Femur (tissue), 1 donor: ENCODE measurements at places on chromosomes 2 and 18.

DNA sequence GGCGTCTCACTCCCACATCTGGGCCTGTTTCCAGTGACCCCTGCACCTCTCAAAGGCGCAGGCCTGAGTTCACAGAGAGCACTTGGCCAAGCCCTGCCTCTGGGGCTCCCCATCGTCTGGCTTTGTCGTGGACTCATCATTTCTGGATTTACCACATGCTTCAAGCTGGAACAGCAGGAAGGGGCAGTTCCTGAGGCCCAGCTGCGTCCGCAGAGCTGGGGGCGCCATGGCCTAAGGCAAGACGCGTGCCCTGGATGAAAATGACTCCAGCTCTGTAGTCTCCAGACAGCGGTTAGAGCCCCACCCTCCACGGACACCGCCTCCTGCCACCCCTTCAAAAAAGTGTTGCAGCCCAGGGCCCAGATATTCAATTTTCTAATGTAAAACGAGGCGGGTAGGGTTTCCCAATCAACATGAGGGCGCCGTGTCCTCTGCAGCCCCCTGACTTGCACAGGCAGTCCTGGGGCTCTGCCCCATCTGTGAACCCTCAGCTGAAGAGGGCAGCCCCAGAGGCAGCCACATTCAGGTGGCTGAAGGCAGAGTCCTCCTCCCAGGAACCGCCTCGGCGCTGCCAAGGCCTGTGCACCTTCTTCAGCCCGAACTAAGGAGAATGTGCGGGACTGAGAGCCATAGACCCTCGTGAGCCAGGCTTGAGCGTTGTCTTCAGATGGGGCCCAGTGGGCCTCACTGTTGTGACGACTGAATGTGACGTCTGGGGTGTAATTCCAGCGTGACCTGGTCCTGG, 85.5 kb downstream of the NFATC1 start:
- DNase-seq, result peak; percentile 26

GRCh38 chr2:120669121-120669952, 66.3 kb upstream of the GLI2 start:
- DNase-seq, result no peak

DNA sequence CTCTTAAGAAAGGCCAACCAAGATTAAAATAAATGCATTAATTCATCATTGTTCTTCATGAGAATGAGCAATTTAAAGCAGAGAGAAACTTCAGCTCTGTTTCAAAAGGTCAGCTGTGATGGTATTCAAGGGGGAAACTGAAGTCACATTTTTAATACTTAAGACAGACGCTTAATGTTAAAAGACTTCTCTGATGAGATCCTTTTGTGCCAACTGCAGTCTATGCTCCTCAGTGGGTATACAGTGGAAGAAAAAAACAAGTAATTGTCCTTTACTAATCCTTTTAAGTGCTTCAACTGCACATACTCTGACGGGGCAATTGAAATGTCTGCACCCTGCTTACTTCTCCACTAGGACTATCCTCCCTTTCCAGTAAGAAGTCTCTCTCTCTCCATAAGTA, 309.7 kb downstream of the GULP1 start:
- no peak for DNase-seq

DNA sequence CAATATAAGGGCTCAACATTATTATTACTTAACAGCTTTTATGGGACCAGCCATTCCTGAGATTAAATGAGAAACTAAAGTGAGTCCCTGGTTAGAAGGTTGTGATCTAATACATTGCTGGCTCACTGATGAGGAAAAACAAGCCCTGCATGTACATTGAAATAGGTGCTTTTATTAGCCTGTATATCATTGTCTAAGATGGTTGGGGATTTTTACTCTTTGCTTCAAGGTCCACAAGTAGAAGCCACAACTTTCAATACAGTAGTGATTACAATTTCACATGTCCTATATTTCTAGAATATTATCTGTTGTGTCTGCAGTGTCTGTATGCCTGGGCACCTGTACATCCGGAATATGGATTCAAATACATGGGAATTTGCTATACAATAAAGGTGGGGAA, 104.1 kb upstream of the FZD5 start:
- no peak for DNase-seq

DNA sequence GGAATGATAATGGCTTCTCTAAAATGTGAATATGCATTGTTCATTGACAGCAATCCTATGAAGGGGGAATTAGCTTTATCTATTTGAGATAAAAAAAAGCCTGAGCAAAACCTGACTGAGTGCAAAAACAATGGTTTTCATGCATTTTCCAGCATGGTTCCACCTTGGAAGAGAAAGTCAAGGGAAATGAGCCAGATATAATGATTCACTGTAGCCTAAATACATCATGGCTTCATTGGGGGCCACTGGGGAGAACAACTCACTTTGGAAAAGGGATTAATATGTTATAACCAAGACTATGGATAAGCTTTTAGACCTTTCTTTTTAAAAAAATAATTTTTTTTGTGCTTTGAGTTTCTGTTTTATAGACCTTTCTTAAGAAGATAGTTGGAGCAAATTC, 679.7 kb downstream of the NYAP2 start:
- no peak for DNase-seq

- DNase-seq, result no peak
These were observed 48.4 kb upstream of the IGFBP5 start for GRCh38 chr2:216743781-216744180.

DNA sequence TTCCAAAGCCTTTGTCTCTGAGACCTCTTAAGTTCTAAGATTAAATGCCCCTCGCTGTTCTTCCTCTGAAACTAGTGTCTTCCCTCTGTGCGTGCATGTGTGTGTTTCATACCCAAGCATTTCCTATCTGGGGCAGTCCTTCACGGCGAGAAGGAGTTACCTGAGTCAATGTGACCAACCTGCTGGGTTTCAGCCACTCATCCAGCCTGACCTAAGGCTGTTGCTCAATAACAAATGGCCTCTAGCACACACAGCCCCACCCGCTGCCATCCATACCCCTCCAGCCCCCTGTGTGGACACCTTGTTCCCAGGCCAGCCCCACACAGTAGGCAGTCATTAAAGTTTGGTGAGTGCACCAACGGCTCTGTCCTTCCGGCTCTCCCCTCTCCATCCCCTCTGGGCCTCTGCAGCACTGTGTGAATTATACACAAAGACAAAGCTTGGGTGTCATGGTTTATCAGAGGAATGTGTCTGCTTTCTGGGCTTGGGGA, 53.8 kb upstream of the FOSL2 start:
- no peak for DNase-seq

GRCh38 chr2:198326431-198326830, 522.0 kb downstream of the PLCL1 start:
- DNase-seq, result no peak

DNA sequence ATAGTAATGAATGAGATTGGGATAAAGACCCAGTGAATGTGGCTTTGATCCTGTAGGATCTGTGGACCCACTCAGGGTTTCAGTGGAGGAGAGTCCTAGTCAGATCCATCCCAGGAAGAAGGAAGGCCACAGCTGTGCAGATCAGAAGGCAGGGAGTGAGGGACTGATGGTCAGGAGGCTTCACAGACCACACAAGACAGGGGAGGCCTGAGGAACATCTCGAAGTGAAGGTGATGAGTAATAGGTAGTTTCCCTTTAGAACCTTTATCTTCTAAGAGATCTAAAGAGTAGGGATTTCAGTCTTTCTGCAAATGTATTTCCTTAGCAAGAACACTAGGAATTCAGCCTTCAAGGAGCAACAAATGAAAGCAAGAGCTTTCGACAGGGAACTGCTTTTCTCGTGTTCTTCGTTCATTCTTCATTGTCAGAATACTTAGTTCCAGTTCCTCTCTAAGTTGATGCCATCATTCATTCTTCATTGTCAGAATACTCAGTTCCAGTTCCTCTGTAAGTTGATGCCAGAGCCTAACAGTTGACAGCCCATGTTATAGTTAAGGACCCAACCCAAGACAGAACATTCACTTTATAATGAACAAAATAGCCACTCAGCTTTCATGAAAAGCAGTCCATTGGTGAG, 150.2 kb upstream of the EPAS1 start:
- DNase-seq, result no peak
